ENCODE measurements at places on chromosomes 1 and 21.

GRCh38 chr1:106780066-106780465, 276.4 kb upstream of the PRMT6 start:
- DNase-seq, result no peak

DNA sequence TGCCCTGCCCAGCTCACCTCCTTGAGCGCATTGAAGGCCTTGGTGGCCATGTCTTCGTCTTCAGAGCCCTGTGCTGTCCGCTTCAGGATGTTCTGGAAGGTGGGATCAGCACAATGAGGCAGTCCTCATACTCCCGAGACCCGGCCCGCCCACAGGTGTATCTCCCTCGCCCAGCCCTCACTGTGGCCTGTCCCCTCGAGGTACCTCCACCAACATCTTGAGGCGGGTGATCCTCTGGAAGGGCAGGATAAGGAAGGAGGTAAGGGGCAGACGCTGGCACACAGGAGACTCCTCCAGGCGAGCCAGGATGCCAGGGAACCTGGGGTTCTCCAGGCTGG, 7.1 kb downstream of the ARHGEF19 start:
- DNase-seq, result no peak

DNA sequence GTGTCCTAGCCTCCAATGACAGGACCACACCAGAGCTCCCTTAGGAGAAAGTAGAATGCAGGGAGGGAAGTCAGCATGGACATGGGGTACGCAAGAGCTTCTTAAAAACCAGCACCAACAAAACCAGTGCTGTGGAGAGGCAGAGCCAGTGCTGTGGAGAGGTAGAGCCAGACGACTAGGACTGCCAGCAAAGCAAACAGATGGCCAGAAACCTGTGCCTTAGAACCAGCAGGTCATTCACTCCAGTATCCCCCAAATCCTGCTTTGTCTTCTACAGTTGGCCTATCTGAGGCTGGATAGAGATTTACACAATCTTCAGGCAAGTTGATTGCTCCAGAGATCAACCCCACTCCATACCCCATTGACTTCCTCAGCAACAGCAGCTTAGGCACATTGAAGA, 459.9 kb upstream of the CAMK1G start:
- DNase-seq, result no peak

DNA sequence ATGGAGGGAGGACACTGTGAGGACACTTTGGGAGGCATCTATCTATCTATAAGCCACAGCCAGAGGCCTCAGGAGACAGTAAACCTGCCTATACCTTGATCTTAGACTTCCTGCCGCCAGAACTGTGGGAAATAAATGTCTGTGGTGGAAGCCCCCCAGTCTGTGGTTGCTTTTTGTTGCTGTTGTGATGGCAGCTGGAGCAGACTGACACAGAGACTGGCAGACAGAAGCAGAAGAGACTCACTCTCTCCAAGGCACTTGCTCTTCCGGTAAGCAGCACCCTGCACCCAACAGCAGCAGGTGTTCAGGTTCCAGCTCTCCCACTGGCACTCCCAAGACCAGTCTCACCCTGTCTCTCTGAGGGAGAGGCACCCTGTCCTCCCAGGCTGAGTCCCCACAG, 297.6 kb downstream of the TTLL7 start:
- DNase-seq, result no peak

DNA sequence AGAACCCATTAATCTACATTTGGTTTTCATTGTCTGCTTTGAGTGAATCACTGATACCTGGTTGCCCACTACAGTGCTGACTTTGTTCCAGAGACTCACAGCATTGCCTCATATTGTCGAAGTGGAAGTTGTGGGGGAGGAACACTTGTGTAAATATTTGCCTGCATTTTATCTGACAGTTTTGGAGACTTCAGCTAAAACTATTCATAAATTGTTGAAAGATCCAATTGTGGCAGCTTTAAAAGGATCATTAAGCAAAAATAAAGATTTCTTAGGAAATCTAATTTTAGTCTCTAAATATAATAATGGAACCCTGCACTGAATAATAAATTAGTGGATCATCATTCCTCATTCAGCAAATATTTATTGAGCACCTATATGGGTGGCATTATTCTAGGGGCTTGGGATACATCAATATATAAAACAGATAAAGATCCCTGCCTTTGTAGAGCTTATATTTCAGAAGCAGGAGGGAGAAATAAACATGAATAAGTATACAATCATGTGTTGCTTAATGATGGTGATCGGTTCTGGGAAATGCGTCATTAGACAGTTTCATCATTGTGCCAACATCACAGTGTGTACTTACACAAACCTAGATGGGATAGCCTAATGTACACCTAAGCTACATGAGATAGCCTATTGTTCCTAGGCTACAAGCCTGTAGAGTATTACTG, 73.5 kb downstream of the OSBPL9 start:
- no peak for DNase-seq

DNA sequence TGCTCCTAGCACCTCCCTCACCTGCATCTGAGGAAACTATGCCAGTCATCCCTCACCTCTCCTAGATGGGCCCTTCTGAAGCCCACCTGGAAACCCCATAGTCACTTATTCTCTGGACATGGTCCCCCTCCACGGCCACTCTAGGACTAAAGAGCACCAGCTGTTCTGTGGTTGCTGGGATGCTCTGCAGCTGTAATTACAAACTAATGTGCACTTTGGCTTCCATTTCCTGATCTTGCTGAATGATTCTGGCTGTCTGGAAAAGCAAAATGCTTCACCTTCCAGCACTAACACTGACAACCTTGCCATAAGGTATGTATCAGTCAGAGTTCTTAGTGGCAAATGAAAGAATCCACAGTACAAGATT, 48.7 kb upstream of the PSEN2 start:
- DNase-seq, result no peak

DNA sequence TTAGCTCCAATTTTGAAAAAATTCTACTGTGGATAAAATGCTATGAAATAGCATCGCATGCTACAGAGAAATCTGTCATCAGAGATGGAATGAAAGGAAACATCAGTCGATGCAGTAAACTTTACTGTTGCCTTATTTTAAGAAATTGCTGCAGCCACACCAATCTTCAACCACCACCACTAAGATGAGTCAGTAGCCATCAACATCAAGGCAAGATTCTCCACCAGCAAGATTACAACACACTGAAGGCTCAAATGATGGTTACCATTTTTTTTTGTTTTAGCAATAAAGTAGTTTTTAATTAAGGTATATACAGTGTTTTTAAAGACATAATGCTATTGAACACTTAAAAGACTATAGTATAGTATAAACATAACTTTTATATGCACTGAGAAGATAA, 95.6 kb upstream of the JUN start:
- no peak for DNase-seq

- DNase-seq, result no peak
Observed at GRCh38 chr1:6688757-6689156, 12.9 kb downstream of the DNAJC11 start.

- DNase-seq, result no peak
Observed at GRCh38 chr1:78334114-78334513, 156.7 kb upstream of the PTGFR start.

DNA sequence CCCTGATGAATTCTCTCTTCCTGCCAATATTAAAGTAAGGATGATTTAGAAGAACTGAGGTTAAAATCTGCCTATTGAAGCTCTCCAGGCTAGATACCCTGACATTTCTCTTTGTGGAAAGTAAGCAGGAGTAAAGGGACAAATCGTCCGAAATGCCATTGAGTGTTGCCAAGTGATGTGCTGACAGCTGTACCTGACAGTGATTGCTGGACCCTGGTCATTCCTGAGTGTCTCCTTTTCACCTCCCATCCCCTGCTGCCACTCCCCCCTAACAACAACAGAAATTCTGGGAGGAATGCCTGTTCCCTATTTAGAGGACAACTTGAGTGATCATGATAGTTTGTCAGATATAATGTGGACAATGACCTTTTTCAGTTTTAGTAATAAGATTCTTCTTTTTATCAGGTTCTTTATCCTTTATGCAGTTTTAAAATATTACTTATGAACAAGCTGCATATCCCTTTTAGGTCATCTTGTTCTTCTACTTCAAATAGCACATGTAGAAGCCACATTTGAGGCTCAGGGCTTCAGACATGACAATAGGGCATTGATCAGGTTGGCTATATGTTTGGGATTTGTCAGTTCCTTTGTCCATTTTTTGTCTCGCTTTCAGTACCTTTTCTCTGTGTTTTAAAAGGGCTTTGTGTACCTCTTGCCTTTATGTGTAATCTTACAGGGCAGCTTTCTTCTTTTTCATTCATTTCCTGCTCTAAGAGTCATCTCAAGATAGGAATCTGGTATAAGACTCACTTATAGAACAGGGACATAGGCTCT, 56.0 kb downstream of the ITSN1 start:
- no peak for DNase-seq

DNA sequence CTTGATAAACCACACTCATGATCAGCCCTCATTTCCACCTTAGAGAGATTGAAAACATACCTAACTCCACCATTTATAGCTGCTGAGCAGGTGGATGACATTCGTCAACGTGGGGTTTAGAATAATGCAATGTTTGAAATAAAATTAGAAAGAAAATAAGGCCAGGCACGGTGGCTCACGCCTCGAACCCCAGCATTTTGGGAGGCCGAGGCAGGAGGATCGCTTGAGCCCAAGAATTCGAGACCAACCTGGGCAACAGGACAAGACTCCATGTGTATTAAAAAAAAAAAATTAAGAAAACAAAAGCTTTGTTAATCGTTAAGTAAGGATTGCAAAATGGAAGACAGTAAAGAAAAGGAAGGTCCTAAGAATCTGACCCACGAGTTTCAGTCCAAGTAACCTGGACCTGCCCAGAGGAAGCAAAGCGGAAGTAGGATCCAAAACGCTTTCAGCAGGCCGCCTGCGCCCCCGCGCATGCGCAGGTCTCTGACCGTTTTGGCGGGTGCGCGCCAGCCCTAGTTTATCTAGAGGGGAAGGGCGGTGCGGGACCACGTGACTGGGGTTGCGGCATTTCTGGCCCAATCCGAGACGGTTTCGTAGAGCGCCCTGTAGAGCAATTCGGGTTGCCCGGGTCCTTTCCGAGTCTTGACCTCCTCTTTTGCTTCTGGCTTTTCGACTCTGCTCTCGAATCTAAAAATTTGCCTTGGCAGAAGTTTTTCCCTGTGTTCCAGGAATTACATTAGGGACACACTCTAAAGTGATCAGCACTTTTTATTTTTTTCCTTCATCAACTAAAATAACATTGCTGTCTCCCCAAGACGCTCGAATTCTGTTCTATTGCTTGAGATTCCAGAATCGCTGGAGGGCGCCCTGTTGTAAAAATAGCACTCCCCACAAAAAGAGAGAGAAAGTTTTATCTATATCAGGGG, 22.5 kb downstream of the ANP32E start:
- peak; percentile 94 for DNase-seq

DNA sequence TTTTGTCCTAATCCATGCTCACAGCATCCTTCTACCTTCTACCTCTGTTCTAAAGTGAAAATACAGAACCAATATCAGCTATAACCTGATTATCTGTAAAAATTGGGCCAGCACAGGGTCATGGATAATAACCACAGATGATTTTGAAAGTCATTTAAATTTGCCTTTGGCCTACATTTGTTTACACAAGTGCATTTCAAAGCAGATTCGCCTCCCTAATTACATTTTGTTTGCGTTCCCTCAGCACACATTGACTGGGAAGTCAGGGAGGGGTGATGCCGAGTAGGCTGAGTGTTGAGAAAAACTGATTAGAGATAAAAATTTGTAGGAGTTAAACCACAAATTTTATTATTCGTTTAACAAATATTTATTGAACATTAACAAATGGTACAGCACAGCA, 19.2 kb upstream of the RGS8 start:
- no peak for DNase-seq

Measured in C1 segment of cervical spinal cord (tissue), 14 donors.